ENCODE measurements at places on chromosomes 5 and 9.
A peak's percentile ranks its signal among the peaks of the same experiment; 100 is the strongest.

DNA sequence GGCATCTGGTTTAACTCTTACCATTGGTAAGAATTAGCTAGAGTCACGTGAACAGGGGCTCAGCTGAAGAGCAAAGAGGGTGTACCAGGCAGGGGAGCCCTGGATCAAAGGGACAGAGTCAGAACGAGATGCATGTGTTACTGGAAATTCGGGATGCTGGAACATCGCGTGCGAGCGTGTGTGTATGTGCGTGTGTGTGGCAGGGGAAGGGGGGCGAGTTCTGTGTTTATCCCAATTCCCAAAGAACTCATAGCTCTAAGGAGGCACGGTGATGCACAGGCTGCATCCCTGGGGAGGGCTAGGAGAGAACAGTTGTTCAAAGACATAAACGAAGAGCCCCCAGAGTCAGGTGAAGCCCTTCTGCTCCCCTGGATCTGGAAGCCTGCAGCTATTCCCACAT is 353.3 kb downstream of the GADD45G start:
- DNase-seq, result no peak

DNA sequence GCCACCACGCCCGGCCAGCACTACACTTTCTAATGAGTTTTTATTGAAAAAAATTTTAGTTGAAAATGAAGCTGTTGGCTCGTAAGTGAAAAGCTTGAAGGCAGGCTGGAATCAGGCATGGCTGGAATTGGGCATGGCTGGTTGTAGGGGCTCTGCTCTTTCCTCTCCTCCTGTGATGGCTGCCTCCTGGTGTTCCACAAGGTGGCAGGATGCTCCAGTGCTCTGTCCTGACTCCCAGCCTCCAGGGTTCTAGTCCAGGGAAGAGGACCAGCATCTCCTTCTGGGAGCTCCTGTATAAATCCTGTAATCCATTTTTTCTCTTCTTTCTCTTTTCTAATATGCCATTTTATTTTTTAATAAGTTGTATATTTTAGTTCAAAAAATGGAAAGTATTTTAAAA is 57.2 kb upstream of the DHFR start:
- no peak for DNase-seq

DNA sequence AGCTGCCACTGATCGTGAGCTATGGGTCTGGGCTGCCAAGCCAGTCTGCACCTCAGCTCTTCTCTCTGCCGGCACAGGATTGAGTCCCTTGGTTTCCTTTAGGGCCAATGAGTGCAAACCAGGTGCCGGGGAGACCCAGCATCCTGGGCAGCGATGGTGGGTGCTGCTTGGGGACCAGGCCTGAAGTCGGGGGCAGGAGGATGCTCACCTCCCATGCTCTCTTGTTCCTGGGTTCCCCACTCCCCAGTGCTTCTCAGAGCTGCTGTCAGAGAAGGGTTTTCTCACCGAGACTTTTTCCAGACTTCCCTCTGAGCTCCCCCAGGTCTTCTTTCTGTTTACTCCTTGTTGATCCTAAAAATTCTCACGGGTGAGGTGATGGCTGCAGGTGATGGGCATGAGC is 61.2 kb downstream of the IRX1 start:
- no peak for DNase-seq

GRCh38 chr5:134877159-134877558 is 3.0 kb downstream of the TXNDC15 start:
- no peak for DNase-seq

- no peak for DNase-seq
Measured at GRCh38 chr9:95023217-95024003, 294.1 kb downstream of the FANCC start.

DNA sequence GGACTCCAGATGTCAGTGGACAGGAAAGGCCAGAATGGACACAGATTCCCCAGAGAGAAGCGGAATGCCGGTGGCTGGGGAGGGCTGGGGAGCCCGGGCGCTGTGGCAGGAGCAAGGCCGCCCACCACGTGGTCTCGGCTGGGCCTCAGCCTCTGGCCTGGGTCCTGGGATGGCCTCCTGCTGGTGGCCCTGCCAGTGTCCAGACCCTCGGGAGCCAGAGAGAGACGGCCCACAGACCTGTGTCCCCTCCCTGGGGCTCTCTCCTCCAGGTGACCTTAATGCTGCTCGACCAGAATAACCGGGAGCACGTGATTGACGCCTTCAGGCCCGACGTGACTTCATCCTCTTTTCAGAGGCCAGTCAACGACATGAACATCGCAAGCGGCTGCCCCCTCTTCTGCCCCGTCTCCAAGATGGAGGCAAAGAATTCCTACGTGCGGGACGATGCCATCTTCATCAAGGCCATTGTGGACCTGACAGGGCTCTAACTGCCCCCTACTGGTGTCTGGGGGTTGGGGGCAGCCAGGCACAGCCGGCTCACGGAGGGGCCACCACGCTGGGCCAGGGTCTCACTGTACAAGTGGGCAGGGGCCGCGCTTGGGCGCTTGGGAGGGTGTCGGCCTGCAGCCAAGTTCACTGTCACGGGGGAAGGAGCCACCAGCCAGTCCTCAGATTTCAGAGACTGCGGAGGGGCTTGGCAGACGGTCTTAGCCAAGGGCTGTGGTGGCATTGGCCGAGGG is 19.0 kb downstream of the FBXW5 start:
- DNase-seq, result no peak

- DNase-seq, result no peak
Measured at GRCh38 chr5:1806974-1807373, 5.8 kb downstream of the NDUFS6 start.

GRCh38 chr5:98899456-98899855 is 29.4 kb downstream of the CHD1 start:
- DNase-seq, result no peak

- no peak for DNase-seq
Measured at GRCh38 chr9:20786807-20787206, 102.7 kb downstream of the FOCAD start.

- DNase-seq, result peak; percentile 2
Measured at GRCh38 chr9:21812946-21813568, 10.6 kb downstream of the MTAP start.

DNA sequence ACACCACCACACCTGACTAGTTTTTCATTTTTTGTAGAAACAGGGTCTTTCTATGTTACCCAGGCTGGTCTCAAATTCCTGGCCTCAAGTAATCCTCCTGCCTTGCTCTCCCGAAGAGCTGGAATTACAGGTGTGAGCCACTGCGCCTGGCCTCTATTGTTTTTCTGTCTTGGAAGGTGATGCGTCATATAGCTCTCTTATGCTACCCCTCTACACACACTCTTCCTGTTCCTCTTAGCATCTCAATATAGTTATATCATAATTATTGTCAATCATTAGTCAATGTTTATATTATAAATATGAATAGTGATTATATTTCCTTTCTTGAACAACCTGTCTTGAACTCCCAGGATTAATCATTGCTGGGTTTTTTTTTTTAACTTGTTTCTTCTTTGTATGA is 7.3 kb downstream of the PKD2L2 start:
- no peak for DNase-seq

DNA sequence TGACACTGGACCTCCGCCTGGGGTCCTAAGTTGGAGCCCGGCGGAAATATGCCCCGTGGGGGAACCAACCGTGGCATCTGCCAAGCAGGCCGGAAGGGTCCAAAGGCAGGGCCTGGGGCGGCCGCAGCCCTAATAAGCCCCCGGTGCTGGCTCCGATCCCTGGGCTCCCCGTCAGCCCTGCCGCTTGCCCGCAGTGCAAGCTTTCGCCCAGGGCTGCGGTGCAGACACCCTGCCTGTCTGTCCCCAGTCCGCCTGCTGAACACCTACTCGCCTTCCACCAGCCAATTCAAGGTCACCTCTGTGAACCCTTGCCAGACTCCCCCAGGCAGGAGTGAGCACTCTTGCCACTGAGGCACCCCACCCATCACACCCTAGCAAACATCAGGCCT is 502 bp upstream of the PTGR1 start:
- DNase-seq, result no peak

- no peak for DNase-seq
Measured at GRCh38 chr5:134547579-134547978, 22.1 kb downstream of the JADE2 start.

- no peak for DNase-seq
Measured at GRCh38 chr5:65152131-65152530, 329.6 kb downstream of the ADAMTS6 start.

DNA sequence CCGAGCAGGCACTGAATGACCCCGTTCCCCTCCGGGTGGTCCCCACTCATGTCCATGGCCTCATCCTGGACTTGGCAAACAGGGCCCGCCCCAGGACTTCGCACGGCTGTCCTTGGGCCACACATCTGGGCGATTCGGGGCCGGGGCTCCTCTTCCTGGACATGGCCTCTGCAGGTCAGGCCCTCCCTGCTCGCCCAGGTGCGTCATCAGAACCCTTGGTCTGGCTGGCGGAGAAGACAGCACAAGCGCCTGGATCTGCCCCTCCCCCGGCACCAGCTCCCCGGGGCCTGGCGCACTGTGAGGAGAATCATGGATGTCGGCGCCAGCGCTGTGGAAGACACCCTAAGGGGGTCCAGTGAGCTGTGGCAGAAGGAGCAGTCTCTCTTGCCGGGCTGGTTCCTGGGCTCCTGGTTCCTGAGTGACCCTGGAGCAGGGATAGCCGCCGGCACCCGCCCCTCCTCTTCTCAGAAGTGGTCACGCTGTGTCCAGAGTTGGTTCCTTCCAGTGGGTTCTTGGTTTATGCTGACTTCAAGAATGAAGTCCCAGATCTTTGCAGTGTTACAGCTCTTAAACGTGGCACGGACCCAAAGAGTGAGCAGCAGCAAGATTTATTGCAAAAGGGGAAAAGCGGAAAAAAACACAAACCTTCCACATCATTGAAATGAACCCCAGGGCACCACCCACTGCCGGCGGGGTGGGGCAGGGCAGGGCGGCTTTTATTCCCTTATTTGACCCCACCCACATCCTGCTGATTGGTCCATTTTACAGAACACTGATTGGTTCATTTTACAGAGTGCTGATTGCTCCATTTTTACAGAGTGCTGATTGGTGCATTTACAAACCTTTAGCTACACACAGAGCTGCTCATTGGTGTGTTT is 25.9 kb upstream of the SLC12A7 start:
- DNase-seq, result no peak

- no peak for DNase-seq
Measured at GRCh38 chr5:72720205-72720604, 96.3 kb upstream of the TNPO1 start.

DNA sequence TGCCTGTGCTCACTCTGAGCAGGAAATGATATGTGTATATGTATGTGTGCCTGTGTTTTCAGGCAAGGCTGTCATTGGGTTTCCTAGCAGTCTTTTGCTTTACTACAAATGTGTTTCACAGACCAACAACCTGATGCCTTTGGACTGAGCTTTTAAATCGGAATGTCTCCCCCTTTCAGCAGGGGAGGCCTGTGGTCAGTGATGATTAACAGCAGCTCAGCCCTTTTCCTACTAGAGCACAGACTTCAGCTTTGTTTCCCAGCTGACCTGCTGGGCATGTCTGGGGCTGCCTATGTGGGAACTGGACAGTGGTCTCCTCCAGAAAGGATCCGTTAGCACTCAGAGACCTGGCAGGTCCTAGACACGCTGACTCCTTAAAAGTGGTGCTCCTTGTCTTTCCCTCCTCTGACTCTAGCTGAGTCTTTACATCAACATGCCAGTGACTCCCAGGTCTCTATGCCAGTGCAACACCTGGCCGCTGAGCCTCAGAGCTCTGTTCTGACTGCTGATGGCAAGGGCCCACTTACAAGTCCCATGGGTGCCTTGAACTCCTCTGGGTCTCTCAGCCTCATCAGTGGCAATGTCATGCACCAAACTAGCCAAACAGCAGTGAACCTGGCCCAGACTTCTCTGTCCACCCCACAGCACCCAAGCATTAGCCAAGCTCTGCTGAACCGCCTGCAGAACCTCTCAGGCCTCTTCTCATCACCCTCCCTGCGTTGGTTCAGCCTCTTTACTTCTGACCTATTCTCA is 7.7 kb downstream of the MACROH2A1 start:
- no peak for DNase-seq

Measured in hypothalamus (tissue), 51 donors.